Activated gamma-delta T cell (primary cell): ENCODE measurements at places on chromosomes 2 and 18.

DNA sequence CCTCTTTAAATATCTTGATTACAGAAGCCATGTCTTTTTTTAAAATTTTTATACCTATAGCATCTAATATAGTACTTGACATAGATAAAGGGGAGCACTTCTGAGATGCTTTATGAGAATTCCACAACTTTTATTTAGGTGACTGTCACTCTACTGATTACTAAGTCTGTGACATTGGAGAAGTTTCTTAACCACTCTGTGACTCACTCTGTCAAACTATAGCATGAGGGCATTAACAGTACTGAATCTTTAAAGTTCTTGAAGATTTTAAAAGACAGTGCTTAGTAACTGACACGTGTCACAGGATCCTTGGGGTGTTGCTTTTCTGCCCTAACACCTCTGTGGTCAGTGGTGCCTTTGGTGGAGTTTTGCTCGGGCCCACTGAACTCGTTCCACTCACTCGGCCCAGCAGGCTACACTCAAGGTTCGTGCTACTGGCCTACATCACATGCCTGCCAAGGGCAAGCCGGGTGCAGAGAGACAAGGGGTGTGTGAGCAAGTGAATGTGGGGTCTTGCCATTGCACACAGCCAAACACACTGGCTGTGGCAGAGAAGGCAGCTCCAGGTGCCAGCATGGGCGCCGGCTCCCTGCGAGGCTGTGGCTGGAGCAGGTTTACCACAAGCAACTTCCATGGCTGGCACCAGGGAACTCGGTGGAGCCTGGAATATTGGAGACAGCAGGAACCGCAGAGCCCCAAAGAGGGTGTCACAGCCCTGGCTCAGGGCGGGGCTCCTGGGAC lies 734.0 kb upstream of the CDH7 start:
- DNase-seq, result no peak

- no peak for DNase-seq
Measured at GRCh38 chr2:217337771-217338170, 477.9 kb upstream of the TNP1 start.

- no peak for DNase-seq
Measured at GRCh38 chr2:238947920-238948710, 100.2 kb downstream of the TWIST2 start.

DNA sequence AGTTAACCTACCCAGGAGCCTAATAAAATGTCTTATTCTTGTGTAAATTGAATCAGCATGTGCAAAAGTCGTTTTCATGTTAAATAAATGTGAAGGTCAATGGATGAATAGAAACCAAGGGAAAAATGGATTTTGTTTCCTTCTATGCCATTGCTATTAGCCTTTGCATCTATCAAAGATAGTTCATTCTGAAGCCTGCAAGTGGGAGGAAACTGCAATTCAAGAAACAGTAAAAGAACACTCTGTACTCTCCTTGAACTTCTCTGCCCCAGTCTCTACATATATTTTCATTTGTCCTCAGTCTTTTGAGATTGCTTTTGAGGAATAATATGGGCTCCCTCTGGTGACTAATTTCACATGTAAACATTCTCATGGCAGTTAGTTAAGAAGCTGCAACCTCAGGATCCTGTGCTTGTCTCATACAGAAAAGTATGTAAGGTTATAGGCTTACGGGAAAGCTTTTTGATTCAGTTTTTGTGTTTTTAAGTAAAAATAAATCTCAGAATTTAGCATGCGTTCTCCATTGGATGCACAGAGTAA lies 1590.0 kb upstream of the LRRTM1 start:
- DNase-seq, result no peak

- no peak for DNase-seq
Measured at GRCh38 chr2:52597346-52597745, 1170.3 kb upstream of the CHAC2 start.

DNA sequence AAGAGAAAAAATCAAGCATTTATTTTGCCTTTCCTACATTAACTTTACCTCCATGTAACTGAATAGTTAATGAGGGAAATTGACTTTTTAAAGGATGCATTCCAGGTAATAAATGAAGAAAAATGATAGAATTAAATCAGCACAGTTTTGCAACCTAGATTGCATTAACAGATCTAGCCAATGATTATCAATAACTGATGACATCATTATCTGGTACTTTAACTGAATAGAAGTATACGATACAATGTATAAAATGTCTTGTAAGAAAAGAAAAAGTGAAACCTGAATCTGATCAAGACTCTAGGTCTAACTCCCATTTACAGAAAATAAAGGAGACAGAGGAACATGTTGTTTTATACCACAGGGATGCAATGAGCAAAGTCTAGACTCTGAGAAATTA lies 126.0 kb upstream of the XPO1 start:
- DNase-seq, result no peak

GRCh38 chr2:218290316-218291261 lies 1.7 kb downstream of the TMBIM1 start:
- no peak for DNase-seq

- DNase-seq, result no peak
Measured at GRCh38 chr2:33784488-33784887, 185.4 kb upstream of the FAM98A start.

DNA sequence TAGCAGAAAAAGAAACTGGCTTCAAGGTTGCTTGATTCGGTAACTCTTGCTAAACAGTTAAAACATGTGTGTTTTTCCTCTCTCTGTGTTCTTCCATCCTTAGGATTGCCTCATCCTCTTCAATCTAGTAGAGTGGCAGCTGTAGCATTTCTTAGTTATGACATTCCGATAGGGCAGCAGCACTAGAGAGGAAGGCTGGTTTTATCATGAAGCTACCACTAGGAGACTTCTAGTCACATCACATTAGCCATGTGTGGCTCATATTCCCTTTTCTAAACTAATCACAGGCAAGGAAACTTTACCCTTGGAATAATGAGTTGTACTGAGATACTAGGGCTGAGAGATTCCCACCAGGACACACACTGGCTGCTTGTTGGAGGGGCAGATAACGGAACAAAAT lies 187.6 kb downstream of the DOK6 start:
- no peak for DNase-seq

DNA sequence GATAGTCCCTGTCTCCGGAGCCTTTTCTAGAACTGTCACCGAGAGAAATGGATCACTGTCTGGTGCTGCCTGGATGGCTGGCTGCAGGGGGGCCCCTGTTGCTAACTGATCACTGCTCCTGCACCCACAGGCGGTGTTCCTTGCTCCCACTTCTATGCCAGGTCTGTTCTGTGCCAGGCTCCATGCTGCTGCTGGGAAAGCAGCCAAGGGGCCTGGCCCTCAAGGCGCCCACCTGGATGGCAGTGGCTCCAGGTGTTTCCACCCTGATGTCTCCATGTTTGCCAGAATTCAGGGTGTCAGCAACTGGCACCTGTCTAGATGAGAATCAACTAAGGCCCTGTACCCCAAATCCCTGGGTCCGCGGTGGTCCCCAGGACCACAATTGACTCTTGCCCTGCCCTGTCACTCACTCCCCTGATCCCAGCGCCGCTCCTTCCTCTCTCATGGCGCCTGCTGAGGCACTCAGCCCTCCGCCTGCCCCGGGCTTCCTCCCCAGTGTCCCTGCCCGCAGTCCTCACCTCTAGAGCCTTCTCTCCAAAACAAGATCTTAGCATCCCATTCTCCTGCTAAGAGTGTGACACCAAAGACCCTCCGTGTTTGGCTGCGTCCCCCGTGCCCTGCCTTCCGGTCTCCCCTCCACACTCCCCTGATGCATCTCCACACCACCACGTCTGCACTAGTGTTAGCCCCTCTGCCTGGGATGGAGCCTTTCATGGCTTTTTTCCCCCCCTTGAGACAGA lies 72.5 kb upstream of the OTOF start:
- no peak for DNase-seq

GRCh38 chr2:20033322-20033721 lies 18.1 kb downstream of the LAPTM4A start:
- no peak for DNase-seq

GRCh38 chr2:25972049-25972823 lies 10.1 kb downstream of the KIF3C start:
- no peak for DNase-seq

- no peak for DNase-seq
Measured at GRCh38 chr2:99677814-99678213, 188.0 kb upstream of the REV1 start.

- DNase-seq, result no peak
Measured at GRCh38 chr2:152740743-152741328, 22.4 kb downstream of the ARL6IP6 start.

- DNase-seq, result no peak
Measured at GRCh38 chr18:21362831-21363230, 120.8 kb downstream of the GREB1L start.

DNA sequence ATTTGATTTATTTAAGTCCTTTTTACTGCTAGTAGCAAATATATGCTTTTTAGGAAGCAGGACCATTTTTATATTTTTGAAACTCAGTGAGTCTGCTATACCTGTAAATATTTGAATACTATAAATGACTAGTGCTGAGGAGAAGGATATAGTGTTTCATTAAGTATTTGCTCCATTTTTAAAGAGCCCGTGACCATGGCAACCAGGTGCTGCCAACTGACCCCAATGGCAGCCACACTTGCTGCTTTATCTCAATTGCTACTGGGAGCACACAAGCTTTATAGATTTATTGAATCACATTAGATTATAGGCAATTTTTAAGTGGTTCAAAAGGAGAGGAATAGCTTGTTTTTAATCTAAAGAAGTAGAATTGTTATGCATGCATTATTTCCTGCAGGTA lies 142.0 kb downstream of the SCG2 start:
- DNase-seq, result no peak

DNA sequence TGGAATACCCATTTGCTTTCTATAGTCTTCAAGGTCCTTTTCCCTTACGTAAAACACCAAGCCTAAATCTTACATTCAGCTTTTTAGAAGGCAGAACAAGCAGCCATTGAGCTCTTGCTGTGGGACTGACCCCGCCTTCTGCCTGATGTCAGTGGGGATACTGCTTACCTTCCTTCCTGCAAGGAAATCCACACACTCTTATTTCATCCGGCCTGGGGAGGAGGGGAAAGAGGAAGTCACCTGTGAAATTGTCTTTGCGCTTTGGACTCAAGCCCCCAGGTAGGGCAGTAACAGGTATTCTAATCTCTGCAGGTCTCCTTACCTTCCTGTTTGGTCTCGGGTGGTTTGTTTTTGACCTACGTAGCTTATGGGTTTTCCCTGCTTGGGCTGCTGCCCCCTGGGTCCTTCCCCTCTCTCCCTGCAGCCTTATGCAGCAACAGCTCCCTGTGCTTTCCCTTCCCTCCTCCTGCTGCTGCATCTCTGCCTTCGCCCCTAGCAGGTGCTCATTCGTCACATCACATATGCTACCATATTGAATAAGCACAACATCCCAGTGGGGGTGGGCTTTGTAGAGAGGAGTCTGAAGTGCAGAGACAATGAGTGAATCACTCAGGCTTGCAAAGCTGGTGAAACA lies 402.5 kb upstream of the TRIB2 start:
- no peak for DNase-seq

- no peak for DNase-seq
Measured at GRCh38 chr2:138712212-138712979, 67.8 kb downstream of the NXPH2 start.

DNA sequence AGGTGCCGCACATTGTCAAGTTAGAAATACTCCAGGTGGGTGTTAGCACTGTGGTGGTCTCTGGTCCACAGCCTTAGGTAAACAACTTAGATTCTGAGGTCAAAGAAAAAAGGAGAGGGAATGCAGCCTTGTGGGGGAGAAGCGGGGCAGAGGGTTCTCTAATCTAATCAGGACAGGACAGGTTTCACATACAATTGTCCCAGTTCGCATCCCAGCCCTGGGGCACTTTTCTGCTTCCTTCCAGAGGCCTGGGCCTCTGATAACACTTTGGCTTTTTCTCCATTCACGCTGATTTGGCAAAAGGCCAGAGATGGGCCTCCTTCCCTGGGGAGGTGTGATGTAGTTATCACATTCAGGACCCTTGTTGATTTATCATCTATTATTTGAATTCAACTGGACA lies 32.5 kb downstream of the SLC1A4 start:
- DNase-seq, result no peak

- DNase-seq, result no peak
Measured at GRCh38 chr2:5353565-5353964, 338.6 kb upstream of the SOX11 start.

- DNase-seq, result no peak
Measured at GRCh38 chr18:21672521-21673267, 31.9 kb downstream of the ABHD3 start.

GRCh38 chr2:46960618-46961017 lies 45.0 kb upstream of the MCFD2 start:
- no peak for DNase-seq

DNA sequence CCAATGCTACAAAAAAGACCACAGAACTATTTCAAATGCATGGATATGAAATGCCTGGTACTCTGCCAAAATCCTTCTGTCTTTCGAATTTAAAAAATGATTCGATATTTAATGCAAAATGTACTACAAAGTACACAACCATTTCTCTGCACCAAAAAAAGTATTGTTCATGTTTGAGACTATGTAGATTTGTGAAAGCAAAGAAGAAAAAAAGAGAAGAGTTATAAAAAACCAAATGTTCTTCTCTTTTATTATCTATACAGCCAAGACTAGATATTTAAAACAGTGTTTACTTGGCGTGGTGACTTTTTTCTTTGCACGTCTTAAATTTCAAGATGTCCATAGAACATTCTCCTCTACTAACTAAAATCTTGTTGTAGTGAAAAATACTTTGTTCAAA lies 89.2 kb downstream of the DTNA start:
- DNase-seq, result no peak

DNA sequence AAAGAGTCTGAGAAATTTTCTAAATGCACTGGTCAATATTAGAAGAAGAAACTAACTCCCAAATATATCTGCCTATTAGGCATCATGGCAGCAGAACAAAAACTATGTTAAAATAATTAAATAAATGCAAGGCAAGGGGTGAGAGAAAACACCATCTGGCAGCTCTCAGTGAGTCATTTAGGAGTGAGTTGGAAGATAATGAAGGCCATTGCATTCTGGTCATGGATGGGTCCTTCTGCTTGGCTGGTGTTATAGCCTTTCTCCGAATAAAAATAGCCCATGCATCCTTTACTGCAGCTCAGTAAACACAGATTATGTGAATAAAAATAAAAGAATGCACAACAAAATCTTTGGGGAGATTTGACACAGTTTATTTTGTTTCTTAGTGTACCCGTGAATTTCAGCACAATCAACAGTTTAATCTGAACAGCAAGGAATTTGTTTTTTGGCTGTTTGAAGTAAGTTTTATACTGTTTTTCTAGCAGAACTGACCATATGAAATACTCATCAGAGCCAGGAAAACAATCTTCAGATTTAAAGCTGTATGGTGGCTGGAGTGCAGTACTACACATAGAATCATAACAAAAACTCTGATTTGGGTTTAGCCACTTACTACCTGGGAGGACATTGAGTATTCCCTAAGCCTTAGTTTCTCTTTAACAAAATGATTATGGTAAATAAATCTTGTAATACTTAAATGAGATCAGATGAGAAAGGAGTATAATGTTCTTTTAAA lies 225.1 kb upstream of the ITGA4 start:
- DNase-seq, result no peak

DNA sequence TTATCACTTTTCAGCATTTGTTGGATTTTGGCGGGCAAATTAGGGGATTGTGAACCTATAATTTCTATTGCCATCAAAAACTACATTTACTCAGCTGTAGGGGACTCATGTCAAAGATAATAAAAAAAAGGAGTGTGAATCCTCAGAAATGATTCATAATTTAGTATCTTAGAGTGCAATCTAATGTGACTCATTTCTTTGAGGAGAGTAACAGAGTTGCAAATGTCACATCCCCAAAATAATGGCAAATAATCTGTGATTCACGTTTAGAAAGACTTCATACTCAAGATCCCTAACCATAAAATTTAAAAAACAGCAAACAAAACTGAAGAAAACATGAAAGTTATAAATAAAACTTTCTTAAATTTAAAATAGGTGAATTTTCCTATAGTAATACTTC lies 373.0 kb downstream of the CDH2 start:
- no peak for DNase-seq
